Esophagus mucosa (tissue), 1 donor: ENCODE measurements at places on chromosomes 2 and 18.

DNA sequence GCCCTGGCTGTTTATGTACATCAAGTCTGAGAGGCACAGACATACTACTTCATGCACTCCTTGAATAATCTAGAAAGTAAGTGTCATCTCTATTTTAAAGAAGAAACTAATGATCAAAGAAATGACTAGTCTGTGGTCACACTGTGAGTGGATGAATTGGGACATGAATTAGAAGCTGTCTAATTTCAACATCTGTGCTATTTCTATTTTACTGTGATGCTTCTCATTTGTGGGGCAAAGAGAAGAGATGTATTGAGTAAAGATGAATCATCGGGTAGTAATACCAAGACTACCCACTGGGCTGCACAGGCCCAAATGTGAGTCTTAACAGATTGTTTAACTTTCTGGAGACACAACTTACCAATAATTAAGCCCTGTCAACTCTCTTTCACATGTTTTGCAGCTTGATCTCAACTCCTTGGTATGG, 42.4 kb upstream of the MTIF2 start:
- peak; percentile 56 for ATAC-seq

DNA sequence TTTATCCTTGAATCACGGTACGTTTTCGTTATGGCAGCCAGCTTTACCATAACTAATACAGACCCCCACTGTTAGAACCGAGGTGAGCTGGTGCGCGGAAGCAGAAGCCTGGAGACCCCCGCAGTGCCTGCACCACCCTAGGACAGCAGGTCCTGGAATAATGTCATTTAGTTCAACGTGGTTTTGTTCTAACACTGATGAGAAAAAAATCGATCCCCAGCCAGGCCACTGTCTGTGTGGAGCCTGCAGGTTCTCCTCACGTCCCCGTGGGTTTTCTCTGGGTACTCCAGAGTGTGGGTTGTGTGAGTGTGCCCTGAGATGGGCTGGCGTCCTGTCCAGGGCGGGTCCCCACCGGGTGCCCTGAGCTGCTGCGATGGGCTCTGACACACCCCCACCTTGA, 69.9 kb upstream of the ST3GAL5 start:
- no peak for ATAC-seq

GRCh38 chr2:85016446-85016845, 45.5 kb downstream of the KCMF1 start:
- no peak for ATAC-seq

GRCh38 chr2:216074794-216075193, 6.8 kb downstream of the PECR start:
- no peak for ATAC-seq

DNA sequence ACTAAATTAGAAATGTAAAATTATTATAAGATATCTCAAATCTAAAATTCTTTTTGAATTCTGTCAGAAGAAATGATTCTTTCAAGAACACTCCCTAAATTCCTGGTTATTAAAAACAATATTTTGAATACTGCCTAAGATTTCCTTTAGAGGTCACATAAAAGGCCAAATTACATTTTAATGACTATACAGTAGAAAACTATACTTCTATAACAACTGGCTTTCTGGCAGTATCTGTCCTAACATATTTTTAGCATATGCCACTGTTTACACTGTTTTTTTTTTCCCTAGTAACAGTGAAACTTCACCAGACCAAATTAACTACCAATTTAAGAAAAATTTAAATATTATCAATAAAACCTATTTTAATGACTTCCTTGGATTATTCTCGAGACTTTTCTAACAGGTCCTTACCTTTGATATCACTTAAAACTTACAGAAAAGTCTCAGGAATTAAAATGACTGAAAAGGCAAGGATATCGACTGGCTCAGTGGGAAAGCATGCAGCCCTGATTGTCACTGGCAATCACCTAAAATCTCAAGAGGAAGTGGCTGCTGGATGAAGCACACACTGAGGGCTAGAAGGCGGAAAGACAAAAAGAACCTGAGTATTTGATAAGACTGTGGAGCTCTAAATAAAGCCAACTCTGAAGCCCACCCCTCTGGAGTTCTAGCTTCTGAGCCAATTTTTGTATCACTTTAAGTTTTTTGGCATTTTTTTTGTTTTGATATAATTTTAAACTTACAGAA, 59.6 kb downstream of the SPIRE1 start:
- ATAC-seq, result no peak

GRCh38 chr18:75923169-75923568, 495.7 kb upstream of the SMIM21 start:
- ATAC-seq, result peak; percentile 50

GRCh38 chr2:236855866-236856847, 229.5 kb upstream of the COPS8 start:
- ATAC-seq, result peak; percentile 31

GRCh38 chr2:159933727-159934049, 128.7 kb downstream of the PLA2R1 start:
- ATAC-seq, result no peak

- peak; percentile 53 for ATAC-seq
These were observed 430.4 kb downstream of the LPIN1 start for GRCh38 chr2:12176623-12177454.

DNA sequence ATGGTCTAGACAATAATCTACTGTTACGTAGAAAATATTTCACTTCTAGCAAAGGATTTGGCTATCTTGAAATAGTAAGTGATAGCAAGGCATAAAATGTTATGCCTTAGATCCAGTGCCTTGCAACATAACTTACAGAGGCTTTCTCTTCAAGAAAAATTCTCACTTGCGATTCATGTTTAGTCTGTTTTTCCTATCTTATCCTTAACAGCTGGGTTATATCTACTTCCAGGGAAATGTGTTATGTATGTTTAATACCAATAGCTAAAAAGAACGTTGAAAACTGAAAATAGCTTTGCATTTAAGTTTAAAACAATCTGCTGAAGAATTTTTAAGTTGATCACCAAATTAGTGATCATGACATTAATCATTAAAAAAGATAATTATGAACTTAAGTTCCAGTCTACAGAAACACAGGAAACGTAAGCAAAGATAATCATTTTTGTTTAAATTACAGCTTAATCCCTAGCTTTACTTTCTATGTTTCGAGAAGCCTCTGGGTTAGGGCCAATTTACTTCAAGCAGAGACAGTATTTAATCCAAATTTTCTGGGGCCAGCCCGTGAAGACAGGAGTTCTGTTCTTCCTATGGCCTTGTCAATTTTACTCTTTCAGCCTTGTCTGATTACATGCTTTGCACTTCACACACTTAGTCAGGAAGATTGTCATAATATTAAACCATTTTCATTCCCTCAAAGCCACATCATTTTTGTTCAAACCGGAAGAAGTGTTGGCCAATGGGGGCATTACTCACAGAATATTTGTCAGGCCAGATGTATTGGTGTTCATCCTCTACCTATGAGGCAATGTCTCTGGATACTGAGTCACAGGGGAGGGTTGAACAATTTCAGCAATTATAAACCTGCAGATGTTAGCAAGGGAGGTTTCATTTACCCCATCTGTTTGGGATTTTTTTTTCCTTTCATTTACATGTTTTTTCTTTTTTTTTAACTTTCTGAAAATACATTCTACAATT, 1132.9 kb upstream of the ZEB2 start:
- ATAC-seq, result peak; percentile 91
